ENCODE measurements at places on chromosomes 3 and 15.

DNA sequence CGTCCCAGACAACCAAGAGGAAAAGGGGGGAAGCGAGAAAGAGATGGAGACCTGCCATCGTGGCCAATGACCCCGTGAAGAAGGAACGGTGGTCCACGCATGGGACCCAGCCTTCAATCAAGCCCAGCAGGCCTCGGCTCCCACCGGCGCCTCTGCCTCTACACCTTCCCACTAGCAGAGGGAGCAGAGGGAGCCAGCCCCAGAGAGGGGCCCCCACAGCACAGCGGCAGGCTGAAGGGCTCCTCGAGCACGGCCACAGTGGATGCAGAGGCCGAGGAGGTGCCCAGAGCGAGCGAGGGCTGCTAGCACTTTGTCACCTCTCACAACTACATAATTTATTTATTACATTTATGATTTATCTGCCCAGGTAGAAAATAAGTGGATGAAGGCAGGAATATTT lies 68.4 kb upstream of the TOPAZ1 start:
- no peak for DNase-seq

- no peak for DNase-seq
Observed at GRCh38 chr3:141561426-141562034, 74.7 kb downstream of the RASA2 start.

DNA sequence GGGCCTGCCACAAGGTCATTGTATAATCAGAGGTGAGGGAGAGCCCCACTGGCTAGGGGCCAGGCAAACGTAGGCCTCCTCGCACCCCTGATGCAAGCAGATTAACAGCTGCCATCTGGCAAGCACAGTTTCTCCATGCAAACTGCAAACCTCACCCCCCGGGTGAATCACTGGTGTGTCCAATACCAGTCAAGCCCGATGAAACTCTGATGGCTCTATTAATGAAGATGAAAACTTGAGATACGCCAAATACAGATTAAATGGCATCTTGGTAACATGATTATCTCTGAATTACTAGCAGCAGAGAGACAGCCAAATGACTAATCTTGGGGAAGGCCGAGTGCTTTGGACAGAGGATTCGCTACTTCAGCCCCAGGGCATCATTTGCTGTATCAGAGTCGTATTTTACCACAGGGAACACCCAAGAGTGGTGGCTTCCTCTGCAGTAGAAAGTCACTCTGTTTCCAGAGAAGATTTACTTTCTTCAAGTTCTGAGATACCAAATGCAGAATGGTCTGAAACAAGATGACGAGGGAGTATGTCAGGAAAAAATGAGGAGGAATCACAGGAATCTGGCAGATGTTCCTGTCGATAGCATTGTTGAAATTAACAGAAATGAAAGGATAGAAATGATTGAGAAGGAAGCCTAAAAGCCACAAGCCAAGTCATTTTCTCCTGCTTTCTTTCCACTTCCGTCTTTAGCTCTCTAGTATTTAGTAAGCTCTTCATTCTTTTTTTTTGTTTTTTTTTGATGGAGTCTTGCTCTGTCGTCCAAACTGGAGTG lies 96.2 kb upstream of the NR2F2 start:
- DNase-seq, result no peak

DNA sequence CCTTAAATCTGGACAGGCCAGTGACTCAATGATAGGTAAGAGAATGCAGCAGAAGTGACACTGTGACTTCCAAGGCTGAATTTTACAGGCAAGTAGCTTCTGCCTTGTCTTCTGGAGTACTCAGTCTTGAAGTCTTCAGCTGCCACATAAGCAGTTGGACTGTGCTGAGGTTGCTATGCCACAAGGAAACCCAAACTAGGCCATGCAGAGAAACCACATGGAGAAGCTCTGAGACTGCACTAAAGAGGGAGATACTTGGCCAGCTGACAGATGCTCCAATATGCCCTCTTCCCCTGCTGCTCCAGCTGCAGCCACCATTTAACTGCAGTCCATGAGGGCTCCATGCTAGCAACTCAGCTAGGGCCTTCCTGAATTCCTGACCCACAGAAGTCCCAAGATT lies 119.4 kb upstream of the GADL1 start:
- DNase-seq, result no peak

- DNase-seq, result peak; percentile 80
Observed at GRCh38 chr15:78840661-78841375, 29.6 kb upstream of the ADAMTS7 start.

- DNase-seq, result no peak
Observed at GRCh38 chr3:42117175-42118008, 26.2 kb downstream of the TRAK1 start.

- no peak for DNase-seq
Observed at GRCh38 chr3:152444029-152444641, 175.4 kb downstream of the MBNL1 start.

GRCh38 chr15:101694261-101694660 lies 30.0 kb downstream of the TARS3 start:
- no peak for DNase-seq

GRCh38 chr15:38878026-38878425 lies 313.4 kb upstream of the RASGRP1 start:
- no peak for DNase-seq

GRCh38 chr3:154851644-154852043 lies 228.5 kb upstream of the MME start:
- no peak for DNase-seq

DNA sequence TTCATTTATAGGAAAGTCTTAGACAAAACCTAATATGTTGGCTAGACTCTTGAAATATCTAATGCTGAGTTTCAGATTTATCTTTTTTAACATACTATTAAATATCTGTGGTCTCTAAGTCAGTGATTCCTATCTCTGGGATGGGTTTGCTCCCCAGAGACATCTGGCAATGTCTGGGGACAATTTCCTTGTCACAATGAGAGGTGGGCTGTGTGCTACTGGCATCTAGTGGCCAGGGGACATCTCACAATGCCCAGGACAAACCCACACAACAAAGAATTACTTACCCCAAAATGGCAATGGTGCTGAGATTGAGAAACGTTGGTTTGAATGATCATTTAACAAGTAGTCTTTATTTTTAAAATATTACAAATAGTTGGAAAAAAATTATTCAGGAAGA lies 602.1 kb downstream of the MAGI1 start:
- no peak for DNase-seq

DNA sequence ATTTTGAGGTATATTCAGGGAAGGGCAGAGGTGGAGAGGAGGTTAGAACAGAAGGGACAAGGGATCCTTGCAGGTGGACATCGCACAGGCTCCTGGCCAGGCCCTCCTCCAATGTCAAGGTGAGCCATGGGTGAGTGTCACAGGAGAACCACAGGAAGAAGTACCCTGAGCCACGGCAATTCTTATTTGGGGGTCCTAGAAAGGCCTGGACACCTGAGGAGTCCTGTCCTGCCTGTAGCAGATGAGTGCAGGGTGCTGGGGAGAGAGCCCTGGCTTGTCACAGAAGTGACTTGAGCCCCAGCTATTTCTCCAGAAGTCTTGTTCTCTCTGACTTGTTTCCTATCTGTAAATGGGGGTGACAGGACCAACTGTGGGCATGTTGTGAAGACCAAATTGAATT lies 4.3 kb downstream of the SLC6A20 start:
- DNase-seq, result no peak

DNA sequence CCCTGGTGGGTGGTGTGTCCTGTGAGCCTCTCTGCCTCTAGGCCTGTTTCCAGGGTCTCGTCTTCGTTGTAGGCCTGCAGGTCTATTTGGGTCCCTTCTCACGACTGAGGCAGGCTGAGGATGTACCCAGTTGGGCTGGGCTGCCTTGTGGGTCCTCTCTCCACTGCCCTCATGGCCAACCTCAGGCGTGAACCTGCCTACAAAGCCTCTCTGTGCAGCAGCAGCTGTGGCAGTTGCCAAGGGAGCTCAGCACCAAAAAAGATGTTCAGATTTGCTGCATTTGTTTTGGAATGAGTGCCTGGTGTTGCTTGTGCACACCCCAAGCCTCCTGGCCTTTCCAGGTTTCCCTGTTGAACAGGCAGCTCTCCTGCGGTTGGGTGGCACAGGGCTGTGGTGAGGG lies 13.4 kb downstream of the KLF13 start:
- no peak for DNase-seq

GRCh38 chr3:49017971-49018706 lies at the start of gene DALRD3:
DALRD3 (minus strand) TSS chr3:49018580; CDS start chr3:49018564, 16 bp downstream.
- no peak for DNase-seq

DNA sequence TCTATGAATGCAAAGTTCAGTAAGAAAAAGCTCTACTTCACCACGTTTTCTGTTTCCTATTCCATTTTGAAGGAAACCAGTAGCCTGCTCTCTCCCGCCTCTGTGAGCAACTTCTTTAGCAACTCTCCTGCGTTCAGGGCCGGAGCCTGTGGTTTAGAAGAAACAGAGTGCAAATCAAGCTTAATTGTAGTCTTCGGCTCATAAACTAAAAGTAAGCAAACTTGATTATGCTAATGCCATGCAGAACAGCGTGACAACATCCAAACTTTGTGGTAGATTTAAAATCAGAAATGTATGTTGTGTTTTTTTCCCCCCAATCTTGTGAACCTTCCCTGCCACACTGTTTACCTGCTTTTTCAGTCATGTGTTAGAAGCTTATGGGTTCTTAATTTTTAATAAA lies 87.4 kb downstream of the SEMA6D start:
- no peak for DNase-seq

DNA sequence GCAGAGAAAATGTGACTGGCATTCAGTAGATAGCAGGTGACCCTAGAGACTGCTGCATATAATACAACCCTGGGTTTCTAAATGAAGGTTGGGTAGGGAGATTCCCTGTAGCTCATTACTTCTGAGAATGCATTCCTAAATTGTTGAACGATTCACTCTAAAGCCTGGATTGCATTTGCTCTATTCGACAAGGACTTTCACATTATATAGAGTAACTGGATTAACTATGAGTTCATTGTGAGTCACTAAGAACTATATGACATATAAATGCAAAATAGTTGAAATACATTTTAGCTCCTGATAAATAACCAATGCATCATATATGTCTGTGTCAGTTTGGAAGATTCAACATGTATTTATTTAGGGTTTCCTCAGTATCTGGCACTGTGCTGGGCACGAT lies 294.7 kb upstream of the CCDC54 start:
- no peak for DNase-seq

- no peak for DNase-seq
Observed at GRCh38 chr15:67831363-67831762, 6.1 kb downstream of the SKOR1 start.

DNA sequence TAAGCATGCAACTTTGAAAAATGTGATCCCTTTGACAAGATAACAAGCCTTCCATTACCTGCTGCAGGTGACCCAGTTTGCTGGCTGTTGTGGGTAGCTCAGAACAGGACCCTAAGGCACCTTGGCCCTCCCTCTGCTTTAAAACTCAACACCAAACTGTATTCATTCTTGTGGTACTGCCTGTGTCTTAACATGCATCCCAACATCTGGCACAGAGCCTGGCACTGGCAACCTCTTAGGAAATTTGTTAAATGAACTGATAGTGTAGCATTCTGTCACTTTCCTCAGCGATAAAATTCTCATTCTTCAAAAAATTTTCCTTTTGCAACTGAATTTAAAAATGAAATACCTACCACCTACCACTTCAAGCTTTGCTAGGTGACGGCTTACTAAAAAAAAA lies 287.3 kb upstream of the ADAMTS9 start:
- DNase-seq, result no peak

- no peak for DNase-seq
Observed at GRCh38 chr3:68345781-68346180, 586.6 kb downstream of the TAFA4 start.

DNA sequence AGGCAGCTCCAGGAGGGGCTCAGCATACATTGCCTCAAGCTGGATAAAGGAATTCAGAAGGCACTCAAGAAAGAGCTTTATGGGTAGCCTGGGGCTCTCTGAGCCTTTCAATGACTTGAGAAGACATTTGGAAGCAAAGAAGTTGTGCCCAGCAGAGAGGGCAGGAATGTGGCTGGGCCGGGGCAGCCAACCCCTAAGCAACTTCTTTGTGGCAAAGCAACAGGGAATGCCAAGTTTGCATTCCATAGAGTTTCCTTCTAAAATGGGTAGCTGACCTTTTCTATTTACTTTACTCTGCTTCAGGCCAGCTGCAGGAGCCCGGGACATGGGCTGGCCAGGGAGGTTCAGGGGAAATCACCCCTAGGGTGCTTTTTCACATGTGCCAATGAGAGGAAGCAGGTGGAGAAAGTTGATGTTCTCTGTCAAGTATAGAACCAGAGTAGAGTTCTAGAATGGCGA lies 45.6 kb downstream of the CCDC12 start:
- no peak for DNase-seq

DNA sequence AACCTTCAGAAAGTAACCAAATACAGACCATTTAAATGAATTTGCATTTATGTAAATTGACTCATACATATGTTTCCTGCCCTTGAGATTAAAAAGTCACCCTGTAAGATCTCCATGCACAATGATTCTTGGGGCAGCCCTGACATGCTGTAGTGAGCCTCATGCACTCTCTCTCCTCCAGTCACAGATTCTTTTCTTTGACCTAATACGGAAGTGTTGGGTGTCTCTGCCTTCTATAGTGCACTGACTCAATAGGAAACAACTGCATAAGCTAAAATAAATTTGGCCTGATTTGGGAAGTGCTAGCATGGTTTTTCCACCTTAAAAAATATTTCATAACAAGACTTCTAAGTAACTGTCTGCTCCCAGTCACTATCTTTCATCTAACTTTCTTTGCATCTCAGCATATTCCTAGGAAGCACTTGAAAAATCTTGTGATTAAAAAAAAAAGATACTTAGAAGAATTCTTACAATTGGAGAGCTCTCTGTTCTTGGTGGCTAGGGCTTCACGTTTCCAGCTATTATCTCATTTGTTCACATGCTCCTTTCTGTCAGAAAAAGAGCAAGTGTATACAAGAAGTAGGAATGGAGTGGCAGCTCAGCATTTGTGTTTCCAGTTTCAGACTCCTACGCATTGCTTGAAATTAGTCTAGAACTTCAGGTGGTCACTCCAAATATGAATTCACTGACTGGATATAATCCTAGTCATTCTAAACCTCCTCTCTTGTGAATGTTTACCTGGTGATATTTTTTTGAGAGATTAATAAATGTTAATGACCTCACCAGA lies 207.9 kb upstream of the COL8A1 start:
- DNase-seq, result no peak

DNA sequence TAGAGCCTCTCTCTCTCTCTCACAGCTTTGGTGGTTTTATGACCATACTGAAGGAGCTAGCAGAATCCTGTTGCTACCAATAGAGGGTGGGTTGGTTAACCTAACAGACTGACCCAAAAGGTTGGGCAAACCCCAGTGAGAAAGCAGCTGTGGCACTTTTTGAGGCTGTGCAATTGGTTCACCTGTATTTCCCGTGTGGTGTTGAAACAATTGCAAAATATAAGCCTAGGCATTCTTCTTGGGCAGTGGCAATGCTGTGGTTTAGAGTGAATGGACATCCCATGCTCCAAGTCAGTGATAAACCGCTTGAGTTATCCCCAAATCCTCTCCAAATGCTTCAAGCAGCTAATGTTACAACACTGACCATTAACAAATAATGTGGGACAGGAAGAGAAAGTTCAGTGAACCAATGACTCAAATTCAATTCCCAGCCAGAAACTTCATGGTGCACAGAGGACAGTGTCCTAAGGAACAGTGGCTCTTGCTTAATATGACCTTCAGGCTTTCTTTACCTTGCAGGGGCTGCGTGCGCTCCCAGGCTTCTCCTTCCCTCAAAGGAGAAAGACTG lies 261.9 kb upstream of the ICE2 start:
- DNase-seq, result no peak

Measured in coronary artery (tissue), 2 donors.